Femur (tissue), 1 donor: ENCODE measurements at places on chromosomes 5 and 9.
A peak's percentile ranks its signal among the peaks of the same experiment; 100 is the strongest.

DNA sequence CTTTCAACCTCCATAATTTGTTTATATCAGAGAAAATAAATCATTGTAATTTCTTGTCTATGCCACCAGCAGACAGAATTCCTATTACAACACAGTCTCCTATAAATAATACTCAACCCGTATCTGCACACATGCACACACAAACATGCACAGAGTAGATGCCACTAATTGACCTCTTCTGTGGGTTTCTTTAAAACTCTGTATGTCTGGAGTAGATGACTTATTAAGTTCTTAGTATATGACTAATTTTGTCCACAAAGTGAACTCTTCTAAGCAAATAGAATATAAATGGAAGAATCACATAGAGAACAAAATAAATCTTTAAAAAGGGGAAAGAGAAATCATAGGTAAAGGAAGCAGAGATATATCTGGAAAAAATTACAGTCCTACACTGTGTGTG lies 452.3 kb downstream of the MTRR start:
- no peak for DNase-seq

GRCh38 chr9:94818178-94818541 lies 91.7 kb downstream of the AOPEP start:
- DNase-seq, result no peak

DNA sequence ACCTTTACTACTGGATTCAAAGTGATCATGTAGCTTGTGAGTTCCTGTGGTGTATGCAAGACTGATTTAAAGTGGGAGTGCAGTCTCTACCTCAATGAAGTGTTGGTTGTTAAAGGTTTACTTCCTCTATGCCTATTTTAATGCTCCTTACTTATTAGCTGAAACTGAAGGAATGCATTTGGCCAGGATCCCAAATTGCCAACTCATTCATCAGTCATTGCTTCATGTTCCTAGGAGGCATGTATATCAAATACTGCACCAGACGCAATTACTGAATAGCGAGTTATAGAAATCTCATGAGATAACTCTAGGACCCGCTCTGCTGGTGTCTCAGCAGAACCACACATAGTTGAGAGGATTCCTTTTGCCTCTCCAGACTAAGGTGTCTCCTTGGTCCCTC lies 143.0 kb upstream of the RPS23 start:
- DNase-seq, result no peak

GRCh38 chr9:94875300-94876020 lies 149.0 kb downstream of the AOPEP start:
- no peak for DNase-seq

GRCh38 chr5:76521240-76521758 lies 101.9 kb downstream of the F2RL2 start:
- peak; percentile 69 for DNase-seq

- no peak for DNase-seq
Observed at GRCh38 chr5:159456722-159457465, 126.6 kb upstream of the IL12B start.

- DNase-seq, result no peak
Observed at GRCh38 chr5:76771705-76772405, 47.0 kb upstream of the F2RL1 start.

DNA sequence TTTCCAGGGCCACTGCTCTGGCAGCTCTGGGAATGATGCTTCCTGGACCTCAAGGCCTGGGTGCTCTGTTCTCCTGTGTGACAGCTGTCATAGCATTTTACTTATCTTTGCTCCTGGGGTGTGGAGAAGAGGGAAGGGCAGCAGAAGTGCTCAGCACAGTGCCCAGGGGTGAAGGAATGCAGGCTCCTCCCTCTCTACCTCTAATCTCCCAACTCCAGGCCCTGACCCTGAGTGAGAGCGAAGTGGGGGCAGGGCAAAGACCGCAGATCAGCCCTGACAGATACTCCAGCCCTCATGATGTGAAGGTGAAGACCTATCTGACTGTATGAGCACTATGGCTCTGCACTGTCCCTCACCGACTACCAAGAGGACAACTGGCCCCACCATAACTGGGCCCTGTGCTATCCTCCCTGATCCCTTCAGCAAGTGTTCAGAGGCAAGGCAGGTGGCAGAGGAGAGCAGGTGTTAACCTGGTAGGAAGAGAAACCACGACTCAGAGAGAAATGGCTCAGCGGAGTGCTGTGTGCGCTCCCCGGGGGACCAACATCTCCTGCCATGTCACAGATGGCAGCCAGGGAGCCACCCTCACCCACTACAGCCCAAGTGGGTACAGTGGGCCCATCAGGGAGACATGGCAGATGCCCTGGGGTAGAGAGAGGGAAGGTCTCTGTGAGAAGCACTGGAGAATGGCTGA lies 16.8 kb downstream of the ACSL6 start:
- no peak for DNase-seq

DNA sequence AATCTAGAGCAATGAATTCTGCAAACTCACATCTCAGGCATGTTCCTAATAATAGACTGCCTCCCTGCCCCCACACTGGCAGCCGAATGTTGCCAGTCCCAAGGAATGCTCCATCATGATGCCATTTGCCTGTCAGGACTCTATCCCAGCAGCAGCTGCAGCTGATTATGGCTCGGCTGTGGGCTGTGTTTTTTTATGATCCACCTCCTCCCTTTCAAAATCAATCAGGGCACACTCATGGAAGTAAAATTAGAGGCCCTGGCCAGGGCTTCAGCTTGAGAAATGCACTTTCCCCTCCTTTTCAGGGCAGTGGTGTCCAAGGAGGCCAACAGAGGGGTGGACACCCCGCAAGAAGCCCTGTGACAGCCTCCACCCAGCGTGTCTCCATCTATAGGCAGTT lies 176.7 kb upstream of the S1PR3 start:
- DNase-seq, result peak; percentile 78

DNA sequence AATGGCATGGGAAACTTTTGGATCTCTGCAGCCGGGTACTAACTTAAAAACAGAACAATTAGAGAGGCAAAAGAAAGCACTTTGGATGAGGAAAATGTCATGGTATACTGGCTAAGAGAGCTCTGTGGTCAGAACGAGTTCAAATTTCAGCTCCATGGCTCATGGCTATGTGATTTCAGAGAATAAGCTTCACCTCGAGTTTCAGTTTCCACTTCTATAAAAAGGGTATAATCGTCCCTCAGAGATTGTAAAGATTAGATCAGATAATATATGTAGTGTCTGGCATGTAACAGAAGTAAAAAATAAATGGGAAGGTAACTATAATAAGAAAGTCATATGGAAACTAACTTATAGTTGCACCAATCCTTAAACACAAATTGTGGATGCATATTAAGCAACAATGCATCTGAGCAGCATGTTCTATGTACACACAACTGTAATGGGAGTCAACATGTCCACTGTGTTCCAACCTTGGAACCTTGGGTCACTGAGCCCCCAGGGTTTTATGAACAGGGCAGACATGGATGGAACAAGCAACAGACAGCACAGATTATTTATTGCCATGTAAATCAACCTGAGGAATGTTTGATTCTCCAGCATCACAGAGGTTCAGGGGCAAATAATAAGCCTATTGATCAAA lies 145.4 kb downstream of the MAPKAP1 start:
- no peak for DNase-seq

GRCh38 chr9:1869843-1870242 lies 145.3 kb upstream of the SMARCA2 start:
- DNase-seq, result no peak

GRCh38 chr9:89844535-89844934 lies 239.7 kb downstream of the GADD45G start:
- no peak for DNase-seq

DNA sequence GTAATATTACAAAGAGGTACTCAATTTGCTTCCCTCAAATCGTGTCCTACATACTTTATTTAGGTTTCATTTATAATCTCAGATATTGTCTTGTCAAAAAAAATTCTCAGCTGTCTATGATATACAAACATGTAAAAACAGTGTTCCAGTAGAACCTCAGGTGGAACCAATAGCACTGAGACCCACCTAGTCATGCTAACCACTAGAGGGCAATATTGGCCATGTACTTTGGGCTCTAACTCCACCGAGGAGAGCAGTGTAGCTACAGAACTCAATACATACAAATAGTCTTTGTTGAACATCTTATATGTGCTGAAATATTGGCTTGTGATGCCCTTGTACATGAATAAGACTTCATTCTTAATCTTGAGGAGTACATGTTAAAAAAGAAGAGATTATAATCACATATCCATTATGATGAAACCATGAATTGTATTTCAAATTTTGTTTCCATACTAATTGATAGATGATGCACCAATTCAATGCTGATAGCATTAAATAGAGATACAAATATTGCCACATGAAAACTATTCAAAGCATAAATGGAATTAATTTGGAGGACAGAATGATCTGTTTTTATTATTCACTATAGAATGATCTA lies 71.2 kb upstream of the CNTLN start:
- DNase-seq, result no peak

- DNase-seq, result no peak
Observed at GRCh38 chr9:113375057-113376023, 1.4 kb downstream of the HDHD3 start.

- DNase-seq, result no peak
Observed at GRCh38 chr9:34203275-34203991, 24.6 kb downstream of the UBAP1 start.

DNA sequence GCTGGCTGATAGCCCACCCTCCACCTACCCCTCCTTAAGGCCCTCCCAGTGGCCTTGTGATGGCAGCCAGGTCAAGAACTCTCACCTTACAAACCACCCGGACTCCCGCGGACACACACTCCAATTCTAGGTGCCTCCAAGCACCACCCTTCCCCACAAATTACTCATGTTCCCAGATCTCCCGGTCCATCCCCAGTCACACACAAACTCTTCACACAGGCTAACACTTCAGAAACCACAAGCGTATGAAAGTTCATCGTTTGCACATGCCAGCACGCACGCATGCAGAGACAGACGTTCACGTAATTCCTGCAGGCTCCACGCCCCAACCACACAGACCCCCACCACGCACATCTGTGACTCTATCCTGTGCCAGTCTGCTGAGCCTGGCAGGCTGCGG lies 18.0 kb downstream of the NR5A1 start:
- no peak for DNase-seq

DNA sequence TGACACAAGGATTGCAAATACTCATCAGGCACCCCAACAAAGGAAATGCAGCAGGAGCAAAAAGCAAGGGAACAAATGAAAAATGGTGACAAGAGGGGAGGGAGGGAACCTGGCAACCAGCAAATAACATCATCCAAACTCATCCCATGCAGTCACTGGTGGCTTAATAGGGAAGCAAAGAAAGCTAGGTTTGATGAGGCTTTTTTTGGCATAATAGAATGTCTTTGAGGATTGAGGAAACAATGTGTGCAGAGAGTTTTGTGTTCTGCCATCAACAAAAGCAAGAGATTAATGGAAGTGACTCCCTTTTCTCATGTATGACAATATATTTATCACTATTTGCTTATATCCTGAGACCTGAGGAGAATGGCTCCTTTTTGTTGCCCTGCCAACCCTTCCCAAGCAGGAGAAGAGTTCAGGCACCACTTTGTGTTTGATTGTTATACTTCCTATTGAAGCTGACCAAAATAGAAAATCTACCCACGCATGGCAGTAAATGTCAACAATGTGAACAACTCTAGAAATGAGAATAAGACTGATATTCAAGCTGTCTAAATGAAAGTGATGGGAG lies 375.7 kb downstream of the CAAP1 start:
- no peak for DNase-seq

GRCh38 chr5:132094393-132095076 lies 20.9 kb downstream of the CSF2 start:
- DNase-seq, result peak; percentile 8
